GM23248 (cell line): ENCODE measurements at places on chromosomes 5 and 9. TPM values are rescaled to one million over a fixed set of nuclear protein-coding genes. Genes with fewer than 3 reads are reported as not detected.

TCERG1 gene
- polyA plus RNA-seq, result 28.2 and 37.0 TPM in 2 replicates

SHB gene
- 3.9 and 4.4 TPM in 2 replicates for polyA plus RNA-seq

CRHBP gene
- polyA plus RNA-seq, result not detected in 2 replicates

TSLP gene
- polyA plus RNA-seq, result 0.15 TPM in 1 of 2 replicates, not detected in the other

ENTREP1 gene
- not detected in 2 replicates for polyA plus RNA-seq

PRLR gene
- polyA plus RNA-seq, result 0.80 and 0.94 TPM in 2 replicates

CFAP77 gene
- not detected in 2 replicates for polyA plus RNA-seq

FBLL1 gene
- polyA plus RNA-seq, result 0.16 TPM in 1 of 2 replicates, not detected in the other

MARCOL gene
- polyA plus RNA-seq, result not detected in 2 replicates

HARS2 gene
- polyA plus RNA-seq, result 20.7 and 23.3 TPM in 2 replicates

HK3 gene
- polyA plus RNA-seq, result not detected in 2 replicates

PCDHB12 gene
- polyA plus RNA-seq, result 0.48 and 0.53 TPM in 2 replicates

SCAI gene
- 1.7 and 3.0 TPM in 2 replicates for polyA plus RNA-seq

TIMD4 gene
- polyA plus RNA-seq, result not detected in 2 replicates

SHISAL2B gene
- not detected in 2 replicates for polyA plus RNA-seq

MAT2B gene
- 95.5 and 98.8 TPM in 2 replicates for polyA plus RNA-seq

ISOC1 gene
- 11.2 and 11.5 TPM in 2 replicates for polyA plus RNA-seq

PCDHA9 gene
- 0.04 TPM in 1 of 2 replicates, not detected in the other for polyA plus RNA-seq

HTR1A gene
- polyA plus RNA-seq, result not detected in 2 replicates

PAPPA gene
- 8.2 and 8.7 TPM in 2 replicates for polyA plus RNA-seq

TOR1A gene
- 101 and 102 TPM in 2 replicates for polyA plus RNA-seq

OTULINL gene
- polyA plus RNA-seq, result 0.23 and 0.41 TPM in 2 replicates

SLC36A2 gene
- polyA plus RNA-seq, result not detected in 2 replicates

CARTPT gene
- not detected in 2 replicates for polyA plus RNA-seq

PROP1 gene
- polyA plus RNA-seq, result not detected in 2 replicates

FOXD4 gene
- polyA plus RNA-seq, result 0.09 and 0.15 TPM in 2 replicates

TSSK1B gene
- polyA plus RNA-seq, result not detected in 2 replicates

GDA gene
- not detected in 2 replicates for polyA plus RNA-seq

PCDHA6 gene
- 0.10 TPM in 1 of 2 replicates, not detected in the other for polyA plus RNA-seq

TMEM174 gene
- not detected in 2 replicates for polyA plus RNA-seq

TTC23L gene
- not detected in 2 replicates for polyA plus RNA-seq

FBP2 gene
- polyA plus RNA-seq, result not detected in 2 replicates

ANKRD34B gene
- not detected in 2 replicates for polyA plus RNA-seq

GMCL2 gene
- polyA plus RNA-seq, result not detected in 2 replicates

NFIL3 gene
- polyA plus RNA-seq, result 5.1 and 5.4 TPM in 2 replicates

NUTM2G gene
- polyA plus RNA-seq, result 0.06 TPM in 1 of 2 replicates, not detected in the other

BNC2 gene
- 13.8 and 15.1 TPM in 2 replicates for polyA plus RNA-seq

BRD8 gene
- polyA plus RNA-seq, result 59.9 and 64.7 TPM in 2 replicates

RLN2 gene
- not detected in 2 replicates for polyA plus RNA-seq

CDC25C gene
- 2.9 and 4.4 TPM in 2 replicates for polyA plus RNA-seq

MYOT gene
- polyA plus RNA-seq, result 0.39 TPM in 1 of 2 replicates, not detected in the other

PCDHB7 gene
- polyA plus RNA-seq, result 0.51 and 0.52 TPM in 2 replicates

SOX30 gene
- polyA plus RNA-seq, result 0.08 TPM in 2 replicates

LEAP2 gene
- 0.33 and 0.67 TPM in 2 replicates for polyA plus RNA-seq

C6 gene
- polyA plus RNA-seq, result not detected in 2 replicates
